ENCODE measurements at places on chromosomes 16 and 17.

DNA sequence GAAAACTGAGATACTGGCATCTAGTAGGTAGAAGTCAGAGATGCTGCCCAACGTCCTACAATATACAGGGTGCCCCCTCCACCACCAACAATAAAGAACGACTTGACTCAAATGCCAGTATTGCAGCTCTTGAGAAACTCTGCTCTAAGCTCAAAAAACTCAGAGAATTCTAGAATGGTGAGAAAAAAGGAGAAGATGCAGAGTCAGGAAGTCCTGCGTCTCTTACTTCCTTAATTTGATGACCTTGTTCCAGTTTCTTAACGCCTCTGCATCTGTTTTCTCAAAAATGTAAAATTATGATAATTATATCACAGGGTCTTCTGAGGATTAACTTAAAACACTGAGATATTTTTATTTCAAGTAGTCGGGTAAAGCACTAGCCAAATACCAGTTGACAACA is 1.7 kb upstream of the HSBP1 start:
- DNase-seq: no peak
- no peaks in the 10 kb centered on the region for H3K36me3 ChIP-seq
- no peak overlapping the region for H3K4me3 ChIP-seq
- no peaks in the 10 kb centered on the region for H3K27me3 ChIP-seq
- H3K27ac ChIP-seq: no peak overlapping the region

- H3K27ac ChIP-seq: no peak overlapping the region
- no peak for DNase-seq
- H3K27me3 ChIP-seq: no peaks in the 10 kb centered on the region
- no peak overlapping the region for H3K4me3 ChIP-seq
- no peaks in the 10 kb centered on the region for H3K4me1 ChIP-seq
Measured at GRCh38 chr16:85057948-85058347, 30.4 kb downstream of the KIAA0513 start.

DNA sequence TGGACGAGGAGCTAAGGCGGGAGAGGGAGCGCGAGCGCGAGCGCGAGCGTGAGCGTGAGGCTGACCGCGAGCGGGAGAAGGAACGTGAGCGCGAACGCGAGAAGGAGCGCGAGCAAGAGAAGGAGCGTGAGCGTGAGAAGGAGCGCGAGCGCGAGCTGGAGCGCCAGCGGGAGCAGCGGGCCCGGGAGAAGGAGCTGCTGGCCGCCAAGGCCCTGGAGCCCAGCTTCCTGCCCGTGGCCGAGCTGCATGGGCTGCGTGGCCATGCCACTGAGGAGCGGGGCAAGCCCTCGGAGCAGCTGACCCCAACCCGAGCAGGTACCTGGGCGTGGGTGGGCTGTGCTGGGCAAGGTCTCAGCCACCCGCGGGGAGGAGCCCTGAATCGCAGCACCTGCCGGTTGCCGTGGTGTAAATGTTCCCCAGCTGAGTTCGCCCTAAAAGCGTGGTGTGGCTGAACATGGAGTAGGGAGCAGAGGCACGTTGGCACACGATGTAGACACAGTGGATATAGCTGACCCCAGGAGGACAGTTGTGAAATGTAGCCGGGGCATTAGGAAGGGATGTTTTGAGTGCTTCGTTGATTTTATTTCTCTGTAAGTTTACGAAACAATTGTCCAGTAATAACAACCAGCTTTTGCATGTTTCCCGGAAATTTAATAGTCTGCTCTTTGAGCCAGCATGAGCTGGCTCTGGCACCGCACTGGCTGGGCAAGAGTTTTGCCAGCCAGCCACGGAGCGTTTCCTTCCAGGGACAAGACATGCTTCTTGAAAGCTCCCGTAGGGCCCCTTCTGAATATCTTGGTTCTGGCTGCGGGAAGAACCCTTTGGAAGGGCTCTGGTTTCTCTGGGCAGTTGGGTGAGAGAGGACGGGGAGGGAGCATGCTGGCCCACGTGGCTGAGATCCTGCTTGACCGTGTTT is 32.1 kb downstream of the GINS2 start:
- no peak overlapping the region for H3K27ac ChIP-seq
- H3K4me1 ChIP-seq: no peaks in the 10 kb centered on the region
- H3K36me3 ChIP-seq: no peaks in the 10 kb centered on the region
- H3K4me3 ChIP-seq: no peak overlapping the region
- DNase-seq: no peak

DNA sequence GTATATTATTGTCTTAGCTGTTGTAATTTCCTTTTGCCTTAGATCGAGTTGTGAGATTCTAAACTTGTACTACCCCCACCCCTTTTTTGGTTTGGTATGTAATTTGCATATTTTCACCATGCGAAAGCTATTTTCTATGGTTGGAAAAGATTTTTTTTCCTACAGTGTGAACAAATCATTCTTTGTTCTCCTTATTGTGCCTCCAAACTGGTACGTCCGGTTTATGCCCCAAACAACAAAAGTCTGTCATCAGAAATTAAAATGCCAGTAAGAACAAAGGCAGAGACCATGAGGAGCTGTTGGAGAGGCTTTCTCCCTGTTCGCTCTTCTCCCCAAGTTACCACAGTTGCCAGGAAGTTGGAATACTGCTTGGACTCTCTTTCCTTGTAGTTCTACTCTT is 66.1 kb downstream of the BCAS3 start:
- no peak for DNase-seq
- H3K27ac ChIP-seq: no peak overlapping the region
- H3K4me3 ChIP-seq: no peak overlapping the region
- H3K4me1 ChIP-seq: no peaks in the 10 kb centered on the region
- no peaks in the 10 kb centered on the region for H3K27me3 ChIP-seq

- H3K27ac ChIP-seq: no peak overlapping the region
- H3K4me1 ChIP-seq: no peaks in the 10 kb centered on the region
- DNase-seq: no peak
- no peaks in the 10 kb centered on the region for H3K27me3 ChIP-seq
- H3K4me3 ChIP-seq: no peak overlapping the region
- no peaks in the 10 kb centered on the region for H3K36me3 ChIP-seq
Measured at GRCh38 chr16:80806927-80807340, 2.5 kb upstream of the CDYL2 start.

- DNase-seq: peak; percentile 36
- H3K4me1 ChIP-seq: peaks cover 9% of the 10 kb centered on the region
Measured at GRCh38 chr17:79797492-79798298, 818 bp upstream of the CBX8 start.

GRCh38 chr16:67441907-67442306 is 11.0 kb downstream of the HSD11B2 start:
- no peaks in the 10 kb centered on the region for H3K36me3 ChIP-seq
- no peaks in the 10 kb centered on the region for H3K4me1 ChIP-seq
- no peak overlapping the region for H3K27ac ChIP-seq
- H3K4me3 ChIP-seq: no peak overlapping the region
- DNase-seq: no peak

- H3K27me3 ChIP-seq: no peaks in the 10 kb centered on the region
- H3K27ac ChIP-seq: no peak overlapping the region
- no peaks in the 10 kb centered on the region for H3K36me3 ChIP-seq
- no peak overlapping the region for H3K4me3 ChIP-seq
- peaks cover 9% of the 10 kb centered on the region for H3K4me1 ChIP-seq
Measured at GRCh38 chr17:67546578-67547527, 169.8 kb downstream of the PITPNC1 start.

- no peak for DNase-seq
- H3K4me3 ChIP-seq: no peak overlapping the region
- H3K27ac ChIP-seq: no peak overlapping the region
- no peaks in the 10 kb centered on the region for H3K27me3 ChIP-seq
- peaks cover 19% of the 10 kb centered on the region for H3K36me3 ChIP-seq
- no peaks in the 10 kb centered on the region for H3K4me1 ChIP-seq
Measured at GRCh38 chr16:50079397-50080140, 13.8 kb downstream of the HEATR3 start.

DNA sequence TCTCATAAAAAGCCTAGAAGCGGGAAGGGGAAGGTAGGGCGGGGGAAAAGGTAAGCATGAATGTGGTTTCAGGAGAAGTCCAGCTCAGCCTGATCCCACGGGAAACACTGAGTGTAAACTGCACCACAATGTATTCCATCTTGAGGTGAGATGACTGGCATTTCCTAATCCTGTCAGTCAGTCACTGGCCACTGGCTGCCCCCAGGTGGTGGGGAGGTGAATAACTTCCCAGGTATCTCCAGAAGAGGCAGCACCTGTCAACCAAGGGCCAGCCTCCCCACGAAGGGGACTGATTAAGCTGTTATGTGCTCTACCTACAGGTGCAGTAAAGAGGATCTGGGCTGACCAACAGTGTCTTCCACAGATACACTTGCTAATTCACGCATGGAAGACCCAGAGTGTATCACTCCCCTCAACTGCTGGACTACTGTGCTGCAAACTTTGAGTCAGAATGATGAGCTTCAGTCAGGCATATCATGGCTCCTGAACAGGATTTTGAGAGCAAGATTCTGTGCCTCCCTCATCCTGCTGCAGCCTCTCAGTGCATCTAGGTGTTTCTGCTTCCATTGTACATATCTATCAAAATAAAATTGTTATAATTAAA is 108.5 kb upstream of the CCL2 start:
- no peak overlapping the region for H3K27ac ChIP-seq
- peak; percentile 74 for DNase-seq
- H3K4me3 ChIP-seq: no peak overlapping the region
- H3K36me3 ChIP-seq: no peaks in the 10 kb centered on the region
- no peaks in the 10 kb centered on the region for H3K27me3 ChIP-seq

DNA sequence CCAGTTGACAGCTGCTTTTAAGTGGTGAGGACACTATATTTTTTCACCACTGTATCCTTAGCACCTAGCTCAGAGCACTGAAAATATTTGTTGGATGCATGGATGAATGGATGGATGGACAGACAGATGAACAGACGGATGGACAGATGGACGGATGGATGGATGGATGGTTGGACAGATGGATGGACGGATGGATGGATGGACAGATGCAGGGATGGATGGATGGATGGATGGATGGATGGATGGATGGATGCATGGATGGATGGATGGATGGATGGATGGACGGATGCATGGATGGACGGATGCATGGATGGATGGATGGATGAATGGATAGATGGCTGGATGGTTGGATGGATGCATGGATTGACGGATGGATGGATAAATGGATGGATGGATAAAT is 12.4 kb upstream of the SLC5A11 start:
- H3K4me1 ChIP-seq: no peaks in the 10 kb centered on the region
- DNase-seq: no peak
- H3K27ac ChIP-seq: no peak overlapping the region
- no peak overlapping the region for H3K4me3 ChIP-seq

Measured in MM.1S (cell line).